Stimulated activated CD8-positive, alpha-beta memory T cell treated with anti-CD3 and anti-CD28 coated beads, Interleukin-4, amount 100 ng/mL, for 1 hour (primary cell): ENCODE measurements at places on chromosomes 2 and 18.

DNA sequence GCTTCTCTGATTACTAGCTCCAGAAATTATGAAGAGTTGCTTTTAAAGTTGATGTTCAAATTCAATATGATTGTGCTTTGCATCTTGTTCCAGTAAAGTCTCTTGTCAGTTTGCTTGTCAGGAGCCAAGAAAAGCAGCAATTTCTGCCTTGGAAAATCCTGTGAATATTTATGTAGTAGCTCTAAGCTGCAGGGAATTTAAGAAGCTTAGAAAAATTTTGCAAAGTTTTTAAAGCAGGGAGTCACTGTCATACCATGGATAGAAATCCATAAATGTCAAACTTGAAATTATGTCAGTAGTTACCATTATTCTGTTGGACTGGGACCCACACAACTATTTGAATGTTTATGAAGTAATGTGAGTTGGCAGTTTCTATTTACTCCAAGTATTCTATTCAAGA, 169.3 kb downstream of the TMEM200C start:
- DNase-seq = no peak

DNA sequence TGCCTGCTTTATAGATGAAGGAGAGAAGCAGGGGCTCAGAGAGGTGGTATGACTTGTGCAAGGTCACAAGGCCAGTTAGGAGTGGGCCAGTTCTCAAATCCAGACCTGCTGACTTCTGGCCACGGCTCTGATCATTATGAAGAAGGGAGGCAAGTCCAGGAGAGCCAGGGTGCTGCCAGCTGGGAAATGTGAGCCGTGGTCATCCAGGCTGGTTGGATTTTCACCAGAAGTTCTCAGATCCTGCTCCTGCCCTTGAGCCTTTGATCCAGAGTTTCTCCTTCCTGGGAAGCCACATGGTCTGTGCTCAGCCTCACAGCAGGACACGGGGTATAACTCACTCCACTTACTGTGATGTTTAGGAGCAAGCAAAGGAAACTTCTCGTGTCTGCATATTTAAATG, 239.9 kb downstream of the KLHL29 start:
- DNase-seq = no peak

DNA sequence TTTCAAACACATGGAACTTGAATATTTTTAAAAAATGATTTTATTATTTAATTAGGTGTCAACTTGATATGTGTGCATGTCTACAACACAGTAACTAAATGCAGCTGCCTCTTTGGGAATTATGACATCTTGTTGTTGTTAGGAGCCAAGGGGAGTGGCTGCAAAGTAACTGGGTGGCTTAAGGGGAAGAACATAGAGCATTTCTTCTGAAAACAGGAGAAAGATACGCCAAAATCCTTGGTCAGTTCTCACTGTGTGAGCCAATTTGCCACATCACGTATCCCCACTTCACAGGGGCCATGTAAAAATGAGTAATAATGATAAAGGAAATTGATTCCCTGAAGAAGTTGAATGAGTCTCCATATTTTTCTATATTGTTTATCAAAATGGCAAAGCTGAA, 309.8 kb upstream of the COL3A1 start:
- DNase-seq = no peak

- DNase-seq = no peak
Observed at GRCh38 chr2:64344999-64345576, 108.9 kb upstream of the LGALSL start.

DNA sequence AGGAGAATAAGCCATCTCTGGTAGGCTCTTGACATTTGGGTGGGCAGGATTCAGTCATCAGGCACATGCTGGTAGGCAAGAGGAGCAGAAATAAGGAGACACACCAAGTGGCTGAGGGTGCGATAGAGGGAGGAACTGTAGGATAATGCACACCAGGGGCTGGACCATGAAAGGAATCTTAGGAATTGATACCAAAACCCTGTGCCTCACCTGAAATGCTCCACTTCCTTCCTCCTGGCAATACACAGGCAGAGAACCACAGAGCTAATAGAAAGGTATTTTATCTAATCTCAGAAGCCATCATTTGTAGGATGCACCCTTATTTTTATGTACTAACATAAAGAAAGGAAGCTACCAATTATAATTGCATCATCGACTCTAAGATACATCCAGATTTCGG, 4.4 kb upstream of the CYP1B1 start:
- no peak for DNase-seq

DNA sequence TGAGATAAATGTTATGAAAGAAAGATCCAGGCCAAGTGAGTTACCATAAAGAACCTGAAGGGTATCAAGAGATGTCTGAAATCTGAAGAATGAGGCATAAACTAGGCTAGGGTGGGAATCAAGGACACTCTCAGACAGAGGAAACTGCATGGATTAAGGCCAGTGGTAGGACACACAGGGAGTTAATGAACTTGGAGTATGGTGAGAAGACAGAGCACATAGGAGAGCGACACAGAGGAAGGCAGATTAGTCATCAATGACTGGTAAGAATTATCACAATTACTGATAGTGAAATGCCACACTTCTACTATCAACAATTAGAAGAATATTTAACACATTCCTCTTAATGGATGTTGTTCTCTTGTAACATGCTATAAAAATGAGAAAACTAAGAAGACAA, 76.9 kb downstream of the TTC21B start:
- DNase-seq = no peak

DNA sequence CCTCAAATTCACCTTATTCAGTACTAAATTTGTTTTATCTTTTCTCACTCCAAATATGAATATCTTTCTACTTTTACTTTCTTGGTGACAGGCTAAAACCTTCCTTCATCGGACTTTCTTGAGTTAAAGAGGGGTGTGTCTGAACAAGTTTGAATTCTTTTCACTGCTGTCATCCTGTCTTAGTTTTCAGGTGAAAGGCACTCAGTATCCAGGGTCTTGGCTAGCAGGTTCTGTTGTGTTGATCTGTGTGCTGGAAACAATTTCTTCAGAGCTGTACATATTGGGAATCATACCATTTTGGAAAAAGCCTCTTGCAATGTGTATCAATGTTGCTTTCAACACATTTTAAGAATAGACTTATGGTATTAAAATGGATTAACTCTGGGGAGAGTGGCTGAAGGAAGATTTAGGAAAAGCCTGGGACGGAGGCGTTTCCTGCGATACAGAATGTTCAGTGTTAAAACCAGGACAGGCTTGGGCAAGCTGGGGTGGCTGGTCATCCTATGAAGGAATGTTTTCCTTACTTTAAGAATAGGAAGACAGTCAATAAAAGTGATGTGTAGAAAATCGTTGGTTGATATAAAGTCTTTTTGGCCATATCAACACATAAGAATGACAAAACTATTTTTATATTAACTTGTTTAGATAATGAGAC, 350.7 kb upstream of the SPRED2 start:
- DNase-seq = no peak

GRCh38 chr2:105928563-105928962, 183.9 kb downstream of the NCK2 start:
- DNase-seq = no peak

GRCh38 chr2:159402790-159403189, 116.3 kb upstream of the WDSUB1 start:
- no peak for DNase-seq

DNA sequence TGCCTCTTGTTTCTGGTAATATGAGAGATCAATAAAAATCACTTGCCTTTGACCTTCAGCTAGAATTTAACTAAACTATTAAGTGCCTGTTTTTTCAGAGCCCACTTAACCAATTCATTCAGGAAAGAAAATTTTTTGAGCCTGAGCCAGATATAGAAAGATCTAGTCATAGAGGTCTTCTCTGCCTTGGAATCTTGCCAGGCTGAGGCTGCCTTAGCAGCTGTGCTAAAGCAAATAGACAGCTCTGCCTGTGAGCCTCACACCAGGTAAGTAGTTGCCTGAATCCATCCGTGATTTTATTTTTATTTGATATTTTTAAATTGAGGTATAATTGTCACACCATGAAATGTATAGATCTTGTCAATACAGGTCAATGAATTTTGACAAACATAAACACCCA, 27.4 kb downstream of the EVX2 start:
- no peak for DNase-seq

GRCh38 chr2:107072150-107072940, 186.4 kb upstream of the ST6GAL2 start:
- DNase-seq = no peak

DNA sequence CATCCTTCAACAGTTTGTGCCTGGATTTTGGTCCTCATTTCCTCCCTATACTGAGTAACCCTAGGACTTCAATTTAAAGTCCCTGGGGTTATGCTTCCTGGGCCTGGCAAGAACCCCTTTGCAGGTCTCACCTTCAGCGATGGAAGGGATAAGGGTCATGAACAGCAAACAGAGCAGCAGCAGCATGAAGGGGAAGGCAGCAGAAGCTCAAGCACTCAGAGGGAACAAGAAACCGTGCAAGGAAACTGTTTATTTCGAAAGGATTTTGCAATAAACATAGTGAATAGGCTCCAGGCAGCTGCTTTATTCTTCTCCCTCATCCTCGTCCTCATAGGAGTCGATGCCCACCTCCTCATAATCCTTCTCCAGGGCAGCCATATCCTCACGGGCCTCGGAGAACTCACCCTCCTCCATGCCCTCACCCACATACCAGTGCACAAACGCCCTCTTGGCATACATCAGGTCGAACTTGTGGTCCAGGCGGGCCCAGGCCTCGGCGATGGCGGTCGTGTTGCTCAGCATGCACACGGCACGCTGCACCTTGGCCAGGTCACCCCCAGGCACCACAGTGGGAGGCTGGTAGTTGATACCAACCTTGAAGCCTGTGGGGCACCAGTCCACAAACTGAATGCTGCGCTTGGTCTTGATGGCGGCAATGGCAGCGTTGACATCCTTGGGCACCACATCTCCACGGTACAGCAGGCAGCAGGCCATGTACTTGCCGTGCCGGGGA, 2.8 kb upstream of the TUBA4B start:
- no peak for DNase-seq

DNA sequence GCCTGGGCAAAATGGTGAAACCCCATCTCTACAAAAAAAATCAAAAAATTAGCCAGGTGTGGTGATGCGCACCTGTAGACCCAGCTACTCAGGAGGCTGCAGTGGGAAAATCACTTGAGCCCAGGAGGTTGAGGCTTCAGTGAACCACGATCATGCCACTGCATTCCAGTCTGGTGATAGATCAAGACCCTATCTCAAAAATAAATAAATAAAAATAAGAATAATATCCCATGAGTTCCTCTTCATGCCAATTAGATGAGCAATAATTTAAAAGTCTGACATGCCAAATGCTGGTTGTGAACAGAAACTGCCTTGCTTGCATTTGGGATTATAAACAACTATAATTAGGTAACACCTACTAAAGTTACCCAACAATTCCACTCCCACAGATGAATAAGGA, 22.1 kb upstream of the ANKRD44 start:
- no peak for DNase-seq

- DNase-seq = no peak
Observed at GRCh38 chr2:52145005-52145404, 1113.1 kb upstream of the NRXN1 start.

- DNase-seq = no peak
Observed at GRCh38 chr18:44878335-44878734, 197.6 kb downstream of the SETBP1 start.

GRCh38 chr2:114046866-114047435, 157.1 kb downstream of the ACTR3 start:
- no peak for DNase-seq

GRCh38 chr18:42426496-42427015, 471.5 kb downstream of the PIK3C3 start:
- DNase-seq = no peak

DNA sequence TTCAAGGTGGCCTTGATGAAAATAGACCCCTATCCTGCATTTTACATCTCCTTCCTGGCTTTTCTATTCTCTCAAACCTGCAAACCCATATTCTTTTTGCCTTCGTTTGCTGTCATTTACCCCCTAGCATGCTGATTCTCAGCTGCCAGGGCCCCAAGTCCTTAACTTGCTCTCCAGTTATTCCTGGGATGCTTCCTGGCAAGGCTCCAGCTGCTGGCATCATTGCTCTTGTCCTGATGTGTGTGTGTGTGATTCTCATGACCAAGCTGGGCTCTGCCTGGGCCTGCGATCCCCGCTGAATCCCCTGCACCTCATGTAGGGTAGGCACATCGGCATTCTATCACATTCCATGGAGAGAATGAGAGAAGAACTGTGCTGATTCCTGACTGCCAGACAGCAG, 11.9 kb downstream of the NPAS2 start:
- no peak for DNase-seq

GRCh38 chr18:6486313-6486712, 71.6 kb upstream of the L3MBTL4 start:
- no peak for DNase-seq

DNA sequence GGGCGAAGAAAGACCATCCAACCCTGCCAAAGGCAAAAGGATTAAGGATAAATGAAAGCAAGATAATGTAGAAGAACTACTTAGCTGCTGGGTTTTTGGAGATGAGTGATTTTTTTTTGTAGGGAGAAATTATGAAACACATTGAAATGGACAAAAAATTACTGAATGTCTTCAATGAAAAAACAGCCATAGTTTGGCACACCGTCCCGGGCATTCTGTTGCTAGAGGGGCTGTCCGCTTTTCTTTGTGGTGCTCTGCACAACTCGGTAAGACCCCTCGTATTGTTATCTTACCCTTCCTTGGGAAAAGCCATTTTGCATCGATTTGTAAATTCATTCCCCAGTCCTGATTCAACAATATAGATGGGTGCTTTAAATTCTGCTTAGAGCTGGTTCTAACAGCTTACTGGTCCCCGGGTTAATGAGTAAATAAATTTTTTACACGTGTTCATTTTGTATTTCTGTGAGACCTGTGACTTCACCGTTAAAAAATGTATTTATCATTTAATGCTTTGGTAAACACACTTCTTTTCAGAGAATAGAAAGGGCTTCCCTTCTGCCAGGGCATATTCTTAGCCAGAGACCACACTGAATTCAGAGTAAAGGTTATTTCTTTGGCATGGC, 912 bp upstream of the LAPTM4A start:
- no peak for DNase-seq

- DNase-seq = no peak
Observed at GRCh38 chr2:212984129-212984528, 167.3 kb downstream of the IKZF2 start.

- DNase-seq = no peak
Observed at GRCh38 chr2:121356058-121356640, 71.1 kb upstream of the TFCP2L1 start.

DNA sequence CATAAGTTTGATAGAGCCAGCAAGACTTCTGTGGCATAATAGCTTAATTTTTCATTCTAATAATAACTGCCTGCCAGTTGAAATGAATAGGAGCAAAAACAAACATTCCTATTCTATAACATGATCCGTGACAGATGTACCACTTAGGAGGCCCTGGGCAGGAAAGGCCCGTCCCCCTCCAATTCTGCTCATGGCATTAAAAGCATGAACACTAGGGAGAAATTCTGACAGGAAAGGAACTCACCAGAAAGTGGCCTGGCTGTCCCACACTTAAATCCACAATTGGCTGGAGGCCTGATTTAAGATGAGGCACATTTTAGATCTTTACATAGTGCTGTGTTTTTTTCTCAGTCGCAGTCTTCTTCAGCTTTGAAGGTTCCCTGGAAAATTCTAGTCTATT, 261.9 kb upstream of the ETAA1 start:
- no peak for DNase-seq

GRCh38 chr2:168184681-168185513, 62.5 kb downstream of the STK39 start:
- no peak for DNase-seq

GRCh38 chr2:45545943-45546342, 65.1 kb downstream of the SRBD1 start:
- no peak for DNase-seq
